ENCODE measurements at places on chromosomes 3 and 15.
A peak's percentile ranks its signal among the peaks of the same experiment; 100 is the strongest.

DNA sequence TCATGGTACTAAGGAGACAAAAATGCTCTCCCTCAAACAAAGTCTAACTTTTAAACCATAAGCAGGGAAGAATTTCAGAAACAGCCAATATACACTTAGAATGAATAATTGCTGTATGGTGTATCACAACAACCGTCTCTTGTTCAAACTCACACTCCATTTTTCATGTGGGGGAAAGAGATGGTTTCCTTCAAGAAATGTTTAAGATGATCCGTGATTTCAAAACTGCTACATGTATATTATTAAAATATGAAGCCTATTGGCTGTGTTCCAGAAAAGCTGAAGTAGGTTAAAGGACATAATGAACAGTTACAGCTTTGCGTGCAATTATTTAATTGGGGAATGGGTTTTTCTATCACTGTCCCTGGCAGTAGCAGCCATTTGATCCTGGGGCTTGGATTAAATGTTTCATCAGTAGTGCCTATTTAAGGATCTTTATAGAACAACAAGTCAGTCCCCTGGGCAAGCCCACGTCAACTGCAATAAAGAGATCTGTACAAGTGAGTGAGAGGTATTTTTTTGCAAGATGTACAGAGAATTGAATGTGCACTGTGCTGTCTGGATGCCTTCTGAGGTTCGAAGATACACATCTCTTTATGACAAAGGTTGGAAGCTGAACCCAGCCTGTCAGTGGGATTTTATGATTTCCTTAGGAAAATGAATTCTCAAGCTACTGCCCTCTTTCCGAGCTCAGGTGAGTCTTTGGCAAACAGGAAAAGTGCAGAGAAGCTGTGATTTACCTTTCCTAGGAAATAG, 337.2 kb upstream of the RARB start:
- no peaks in the 10 kb centered on the region for H3K27me3 ChIP-seq

DNA sequence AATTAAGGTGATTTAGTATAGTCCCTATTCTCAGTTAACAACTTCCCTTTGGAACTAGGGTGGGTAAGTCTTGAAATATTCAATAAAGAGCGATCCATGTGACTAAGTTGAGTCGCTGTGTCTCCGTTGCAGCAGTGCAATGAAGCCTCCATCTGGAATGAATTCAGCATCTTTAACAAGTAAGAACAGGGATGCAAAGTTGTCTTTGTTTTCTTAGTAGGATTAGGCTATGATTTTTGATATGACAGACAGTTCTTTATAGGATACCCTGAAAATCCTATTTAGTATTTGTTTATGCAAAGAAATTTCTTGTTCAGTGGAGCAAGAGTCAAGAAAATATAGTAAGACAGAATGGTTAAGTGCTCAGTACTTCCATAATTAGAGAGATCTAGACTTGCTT, 52.7 kb downstream of the RBMS3 start:
- H3K4me1 ChIP-seq, result peaks cover 4% of the 10 kb centered on the region
- DNase-seq, result no peak

GRCh38 chr15:98164571-98164970, 204.1 kb downstream of the ARRDC4 start:
- no peak overlapping the region for H3K4me3 ChIP-seq
- no peak overlapping the region for H3K27ac ChIP-seq
- H3K36me3 ChIP-seq, result no peaks in the 10 kb centered on the region
- no peak for DNase-seq
- no peaks in the 10 kb centered on the region for H3K4me1 ChIP-seq

- DNase-seq, result peak; percentile 9
- H3K4me1 ChIP-seq, result peaks cover 4% of the 10 kb centered on the region
- no peaks in the 10 kb centered on the region for H3K27me3 ChIP-seq
Measured at GRCh38 chr3:67578416-67578815, 76.0 kb downstream of the SUCLG2 start.

- no peaks in the 10 kb centered on the region for H3K36me3 ChIP-seq
- DNase-seq, result no peak
- no peaks in the 10 kb centered on the region for H3K27me3 ChIP-seq
- peak overlapping the region; percentile 72 for H3K27ac ChIP-seq
Measured at GRCh38 chr15:72229076-72229946, 1.7 kb downstream of the PKM start.

Data from neuronal stem cell (in vitro differentiated cells).